ENCODE measurements at places on chromosomes 3 and 15.

GRCh38 chr3:132789959-132790358, 67.8 kb upstream of the NPHP3 start:
- no peak for DNase-seq

- DNase-seq = no peak
Observed at GRCh38 chr15:80918196-80918783, 71.3 kb downstream of the MESD start.

DNA sequence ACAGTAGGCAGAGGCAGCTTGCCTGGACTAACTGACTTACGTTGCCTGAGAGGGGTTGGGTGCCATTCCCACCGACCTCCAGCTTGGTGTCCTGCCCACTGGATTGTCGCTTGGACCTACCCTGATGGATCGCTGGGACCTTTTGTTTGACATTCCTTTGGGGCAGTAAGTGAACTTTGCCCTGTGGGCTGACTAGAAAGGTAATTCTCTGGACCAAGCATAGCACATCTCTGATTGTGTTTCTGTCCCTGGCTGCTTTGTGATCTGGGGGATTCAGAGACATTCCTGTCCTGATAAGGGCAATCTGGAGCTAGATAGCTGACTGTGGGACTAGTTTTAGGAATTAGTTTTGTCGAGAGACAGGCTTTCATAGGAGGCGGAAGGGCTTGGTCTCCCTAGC, 19.5 kb upstream of the IFT57 start:
- no peak for DNase-seq

- no peak for DNase-seq
Observed at GRCh38 chr3:81958972-81959640, 197.7 kb upstream of the GBE1 start.

DNA sequence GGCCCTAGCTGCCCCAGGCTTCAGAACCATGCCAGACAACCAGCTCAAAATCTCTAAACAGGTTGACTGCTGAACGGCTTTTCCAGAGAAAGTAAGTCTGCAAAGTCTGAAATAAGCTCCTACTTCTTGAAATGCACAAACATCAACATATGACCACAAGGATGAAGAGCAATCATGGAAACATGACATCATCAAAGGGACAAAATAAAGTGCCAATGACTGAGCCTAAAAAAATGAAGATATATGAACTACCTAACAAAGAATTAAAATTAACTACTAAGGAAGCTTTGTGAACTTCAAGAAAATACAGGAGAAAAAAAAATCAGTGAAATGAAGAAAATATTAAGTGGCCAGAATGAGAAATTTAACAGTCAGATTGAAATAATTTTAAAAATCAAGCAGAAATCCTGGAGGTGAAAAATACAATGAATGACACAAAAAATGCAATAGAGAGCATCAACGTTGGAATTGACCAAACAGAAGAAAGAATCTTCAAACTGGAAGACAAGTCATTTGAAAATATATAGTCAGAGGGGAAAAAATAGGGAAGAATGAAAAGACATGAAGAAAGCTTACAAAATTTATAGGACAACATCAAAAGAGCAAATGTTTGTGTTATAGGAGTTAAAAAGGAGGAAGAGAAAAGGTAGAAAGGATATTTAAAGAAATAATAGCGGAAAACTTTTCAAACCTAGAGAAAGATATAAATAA, 364.2 kb downstream of the OCA2 start:
- no peak for DNase-seq

GRCh38 chr3:177281292-177282118, 84.2 kb upstream of the TBL1XR1 start:
- no peak for DNase-seq

- no peak for DNase-seq
Observed at GRCh38 chr3:55244247-55244646, 242.9 kb downstream of the WNT5A start.

GRCh38 chr15:80906159-80906766, 83.4 kb downstream of the MESD start:
- peak; percentile 12 for DNase-seq

GRCh38 chr3:69718866-69719586, 20.2 kb upstream of the MITF start:
- DNase-seq = no peak

DNA sequence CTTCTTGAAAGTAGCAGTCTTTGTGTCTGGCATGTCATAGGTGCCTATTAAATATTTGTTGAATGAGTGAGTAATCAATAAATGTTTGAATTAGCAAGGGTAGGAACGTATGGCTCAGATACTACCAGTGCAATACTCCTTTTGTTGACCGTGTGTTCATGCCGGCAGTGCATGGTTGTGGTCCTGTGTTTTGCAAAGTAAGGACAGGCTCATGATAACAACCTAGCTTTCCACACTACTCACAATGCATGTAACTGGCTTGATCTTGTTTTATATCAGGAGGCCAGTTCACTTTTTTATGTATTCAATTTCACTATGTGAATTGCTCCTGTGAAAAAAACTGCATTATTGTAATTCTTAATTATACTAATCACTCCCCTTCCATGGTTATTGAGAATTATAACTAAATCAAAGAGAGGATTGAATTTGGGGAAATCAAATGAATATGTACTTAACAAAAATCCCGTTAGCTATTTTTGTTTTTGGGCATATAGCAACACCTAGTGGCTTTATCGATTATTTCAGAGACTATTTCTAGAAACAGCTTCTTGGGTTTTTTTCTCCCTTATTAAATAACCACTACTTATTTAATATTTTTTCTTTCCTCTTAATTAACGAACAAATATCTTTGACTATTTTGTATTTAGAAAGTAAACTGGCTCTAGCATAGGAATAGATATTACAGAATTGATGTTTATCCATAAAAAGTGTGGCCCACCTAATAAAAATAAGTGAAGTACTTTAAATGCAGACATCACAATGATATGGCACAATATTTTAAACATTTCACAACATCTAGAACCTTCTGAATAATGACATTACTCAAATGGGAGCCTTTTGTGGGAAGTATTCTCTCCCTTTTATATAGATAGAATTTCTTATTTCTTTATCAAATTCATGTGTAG, 218.5 kb downstream of the BBX start:
- no peak for DNase-seq

GRCh38 chr3:148092624-148093347, 604.9 kb upstream of the AGTR1 start:
- no peak for DNase-seq

DNA sequence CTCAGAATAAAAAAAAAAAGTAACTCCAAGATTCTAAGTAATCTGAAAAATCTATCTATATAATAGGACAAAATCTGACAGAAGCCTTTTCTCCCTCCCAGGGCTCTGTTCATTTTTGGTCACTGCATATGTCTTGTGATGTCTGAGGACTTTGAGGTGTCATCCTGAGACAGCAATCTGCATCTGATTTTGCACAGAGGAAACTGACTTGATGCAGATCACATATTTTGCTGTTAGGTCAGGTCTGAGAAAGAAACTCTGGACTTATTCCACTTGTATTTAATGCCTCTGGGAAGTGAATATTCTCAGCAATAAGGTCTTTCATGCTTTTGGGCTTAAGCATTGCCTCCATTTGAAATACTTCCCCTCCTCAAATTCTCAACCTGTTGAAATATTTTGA, 295.2 kb upstream of the THBS1 start:
- DNase-seq = no peak

DNA sequence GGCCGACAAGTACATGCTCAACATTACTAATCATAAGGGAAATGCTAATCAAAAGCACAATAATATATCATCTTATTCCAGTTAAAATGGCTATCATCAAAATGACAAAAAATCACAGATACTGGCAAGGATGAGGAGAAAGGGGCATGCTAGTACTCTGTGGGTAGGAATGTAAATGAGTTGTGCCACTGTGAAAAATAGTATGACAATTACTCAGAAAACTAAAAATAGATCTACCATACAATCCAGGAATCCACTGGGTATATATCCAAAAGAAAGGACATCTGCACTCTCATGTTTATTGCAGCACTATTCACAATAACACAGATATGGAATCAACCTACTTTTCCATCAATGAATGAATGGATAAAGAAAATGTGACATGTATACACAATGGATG, 1256.5 kb downstream of the SI start:
- DNase-seq = no peak

Measured in epithelial cell of proximal tubule (primary cell).